ENCODE measurements at places on chromosomes 11 and 22. TPM values are rescaled to one million over a fixed set of nuclear protein-coding genes. Genes with fewer than 3 reads are reported as not detected.

UPB1 gene
- total RNA-seq, result 0.25 TPM

ANGPTL5 gene
- not detected for total RNA-seq

GAL3ST3 gene
- 0.20 TPM for total RNA-seq

CDC45 gene
- 1.3 TPM for total RNA-seq

PRR33 gene
- total RNA-seq, result not detected

RNF215 gene
- 8.9 TPM for total RNA-seq

RGL4 gene
- not detected for total RNA-seq

- H3K27me3 ChIP-seq, result no peaks in the 10 kb centered on the region
- DNase-seq, result peak; percentile 23
- H3K27ac ChIP-seq, result no peak within 1 kb of the TSS
- H3K4me1 ChIP-seq, result no peaks in the 10 kb centered on the region
- peak within 1 kb of the TSS; percentile 23 for H3K4me3 ChIP-seq
- H3K36me3 ChIP-seq, result no peaks in the 10 kb centered on the region
Measured at GRCh38 chr11:123195188-123196059, at the start of gene CLMP. Gene CLMP, minus strand, starts transcription at chr11:123195248. Its CDS starts 308 bp downstream, at chr11:123194940.

- no peak overlapping the region for H3K4me3 ChIP-seq
- H3K4me1 ChIP-seq, result no peaks in the 10 kb centered on the region
- no peak overlapping the region for H3K27ac ChIP-seq
- no peak for DNase-seq
- H3K36me3 ChIP-seq, result no peaks in the 10 kb centered on the region
Measured at GRCh38 chr22:37334859-37335805, 52.8 kb downstream of the CYTH4 start.

GRCh38 chr11:116226731-116227130 is 546.1 kb downstream of the BUD13 start:
- H3K4me3 ChIP-seq, result no peak overlapping the region
- H3K36me3 ChIP-seq, result no peaks in the 10 kb centered on the region
- H3K27ac ChIP-seq, result no peak overlapping the region
- no peaks in the 10 kb centered on the region for H3K27me3 ChIP-seq

- no peaks in the 10 kb centered on the region for H3K4me1 ChIP-seq
- DNase-seq, result peak; percentile 40
- H3K4me3 ChIP-seq, result no peak overlapping the region
- H3K36me3 ChIP-seq, result no peaks in the 10 kb centered on the region
- H3K27ac ChIP-seq, result no peak overlapping the region
Measured at GRCh38 chr22:37089434-37089833, 20.1 kb downstream of the TMPRSS6 start.

- H3K4me3 ChIP-seq, result no peak overlapping the region
- H3K27me3 ChIP-seq, result no peaks in the 10 kb centered on the region
- peak; percentile 76 for DNase-seq
- no peak overlapping the region for H3K27ac ChIP-seq
- no peaks in the 10 kb centered on the region for H3K36me3 ChIP-seq
- no peaks in the 10 kb centered on the region for H3K4me1 ChIP-seq
Measured at GRCh38 chr11:116276051-116277044, 496.4 kb downstream of the BUD13 start.

DNA sequence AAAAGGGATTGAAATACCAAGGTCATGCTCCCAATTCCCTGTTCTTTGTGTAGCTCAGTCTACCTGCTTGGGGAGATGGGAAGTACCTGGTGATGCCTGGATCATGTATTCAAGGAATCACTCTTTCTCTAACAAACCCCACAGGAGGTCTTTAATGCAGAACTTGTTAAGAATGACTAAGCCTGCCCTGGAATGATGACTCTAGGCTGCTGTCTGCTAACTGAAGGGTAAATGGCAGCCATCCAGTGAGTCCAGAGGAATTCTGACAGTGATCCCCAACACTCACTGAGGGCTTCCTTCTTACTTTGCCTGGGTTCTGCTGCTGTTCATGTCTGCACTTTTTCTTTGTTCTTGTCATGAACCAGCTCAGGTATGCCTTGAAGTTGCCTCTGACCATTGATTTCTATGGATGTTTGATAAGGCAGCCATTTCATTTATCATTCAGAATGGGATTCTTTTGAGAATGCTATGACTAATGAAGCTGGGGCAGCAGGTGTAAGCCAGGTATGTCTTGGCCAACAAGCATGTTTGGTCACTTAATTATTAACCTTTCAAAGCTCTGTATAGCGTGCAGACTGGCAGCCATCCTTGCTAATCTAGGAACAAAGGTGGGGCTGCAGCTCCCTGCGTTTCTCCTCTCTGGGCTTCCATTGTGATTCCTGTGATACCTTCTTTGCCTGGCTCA is 11.4 kb downstream of the PRSS23 start:
- H3K27me3 ChIP-seq, result no peaks in the 10 kb centered on the region
- H3K4me1 ChIP-seq, result peaks cover 7% of the 10 kb centered on the region
- H3K4me3 ChIP-seq, result no peak overlapping the region
- H3K27ac ChIP-seq, result no peak overlapping the region
- DNase-seq, result peak; percentile 35

DNA sequence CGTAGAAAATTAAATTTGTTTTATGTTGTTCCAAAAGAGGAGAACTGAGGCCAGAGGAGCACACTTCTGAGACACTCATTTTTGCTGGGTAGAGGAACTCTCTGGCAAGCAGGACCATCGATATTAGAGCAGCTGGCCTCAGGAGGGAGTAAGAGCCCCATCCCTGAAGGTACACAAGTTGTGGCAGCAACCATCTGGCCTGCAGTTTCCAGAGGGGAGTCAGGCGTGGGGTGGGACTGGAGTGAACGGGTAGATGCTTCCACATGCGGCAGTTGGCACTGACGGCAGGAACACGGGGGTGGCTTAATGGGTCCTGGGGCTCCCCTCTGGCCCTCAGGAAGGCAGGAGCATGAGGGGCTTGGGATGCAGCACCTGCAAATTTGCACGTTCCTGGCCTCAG is 13.2 kb upstream of the SSTR3 start:
- H3K4me1 ChIP-seq, result no peaks in the 10 kb centered on the region
- no peaks in the 10 kb centered on the region for H3K36me3 ChIP-seq
- no peak overlapping the region for H3K27ac ChIP-seq
- no peak overlapping the region for H3K4me3 ChIP-seq
- no peak for DNase-seq

DNA sequence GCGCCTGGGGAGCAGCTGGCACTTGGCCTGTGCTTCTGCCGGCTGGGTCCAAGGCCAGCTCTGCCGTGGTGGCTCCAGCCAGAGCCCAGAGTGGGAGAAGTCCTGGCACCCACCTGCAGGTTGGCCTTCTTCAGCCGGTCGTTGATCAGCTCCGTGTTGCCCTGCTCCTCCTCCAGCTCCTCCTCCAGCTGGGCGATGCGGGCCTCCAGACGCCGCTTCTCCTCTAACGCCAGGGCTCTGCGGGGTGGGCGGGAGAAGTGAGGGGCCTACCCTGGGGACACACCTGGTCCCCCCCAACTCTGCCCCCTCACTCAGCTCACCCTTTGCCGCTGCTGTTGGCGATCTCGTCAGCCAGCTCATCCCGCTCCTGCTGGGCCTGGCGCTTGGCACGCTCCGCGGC is 32.6 kb downstream of the APOL1 start:
- no peaks in the 10 kb centered on the region for H3K4me1 ChIP-seq
- DNase-seq, result no peak
- no peak overlapping the region for H3K4me3 ChIP-seq
- peaks cover 36% of the 10 kb centered on the region for H3K36me3 ChIP-seq
- H3K27ac ChIP-seq, result no peak overlapping the region

GRCh38 chr11:66868082-66868725 is 11.3 kb downstream of the LRFN4 start:
- no peak for DNase-seq
- H3K36me3 ChIP-seq, result no peaks in the 10 kb centered on the region
- H3K4me3 ChIP-seq, result no peak overlapping the region
- no peaks in the 10 kb centered on the region for H3K27me3 ChIP-seq

GRCh38 chr11:56849250-56849649 is 100.8 kb upstream of the OR9G4 start:
- no peaks in the 10 kb centered on the region for H3K4me1 ChIP-seq
- no peaks in the 10 kb centered on the region for H3K36me3 ChIP-seq
- no peak for DNase-seq
- no peak overlapping the region for H3K27ac ChIP-seq
- H3K27me3 ChIP-seq, result no peaks in the 10 kb centered on the region

- peaks cover 6% of the 10 kb centered on the region for H3K4me1 ChIP-seq
- DNase-seq, result no peak
- H3K36me3 ChIP-seq, result no peaks in the 10 kb centered on the region
- no peaks in the 10 kb centered on the region for H3K27me3 ChIP-seq
- H3K27ac ChIP-seq, result peak overlapping the region; percentile 42
- peak overlapping the region; percentile 97 for H3K4me3 ChIP-seq
Measured at GRCh38 chr22:20131859-20132685, 468 bp downstream of the ZDHHC8 start.

GRCh38 chr11:118313242-118313641 is 8.7 kb downstream of the CD3E start:
- no peaks in the 10 kb centered on the region for H3K36me3 ChIP-seq
- no peak overlapping the region for H3K4me3 ChIP-seq
- H3K27ac ChIP-seq, result no peak overlapping the region
- H3K27me3 ChIP-seq, result no peaks in the 10 kb centered on the region
- peaks cover 4% of the 10 kb centered on the region for H3K4me1 ChIP-seq

DNA sequence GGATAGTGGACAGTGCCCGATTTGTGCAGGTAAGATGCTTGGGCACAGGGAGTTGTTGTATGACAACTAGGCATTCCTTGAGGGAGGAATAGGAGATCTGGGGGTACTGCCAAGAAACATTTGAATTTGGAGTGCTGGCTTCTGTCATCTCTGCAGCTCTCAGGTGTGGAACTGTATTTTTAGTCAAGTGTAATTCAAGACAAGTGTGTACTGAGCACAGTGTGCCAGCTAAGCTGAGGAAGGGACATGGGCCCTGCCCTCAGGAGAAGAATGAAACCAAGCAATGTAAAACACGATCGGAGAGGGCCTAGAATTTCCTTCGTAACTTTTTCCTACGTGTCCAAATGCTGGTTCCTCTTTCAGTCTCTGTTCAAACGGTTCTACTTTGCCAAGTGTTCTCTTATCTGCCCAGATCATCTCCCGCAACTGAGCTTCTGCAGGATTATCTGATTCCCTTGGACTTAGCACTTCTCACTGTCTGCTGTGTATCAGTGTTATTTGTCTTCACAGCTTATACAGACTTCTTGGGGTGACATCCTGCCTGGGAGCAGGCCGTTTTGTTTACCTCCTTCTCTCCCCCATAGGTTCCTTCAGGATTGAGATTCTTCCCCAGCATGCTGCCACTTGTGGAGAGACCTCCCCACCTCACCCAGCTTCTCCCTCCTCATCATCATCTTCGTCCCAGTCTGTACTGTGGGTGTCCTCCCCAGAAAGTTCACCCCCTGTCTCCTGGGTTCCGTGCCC is 27.6 kb downstream of the ART5 start:
- no peaks in the 10 kb centered on the region for H3K36me3 ChIP-seq
- H3K4me3 ChIP-seq, result no peak overlapping the region
- DNase-seq, result no peak
- H3K27me3 ChIP-seq, result no peaks in the 10 kb centered on the region
- no peak overlapping the region for H3K27ac ChIP-seq

DNA sequence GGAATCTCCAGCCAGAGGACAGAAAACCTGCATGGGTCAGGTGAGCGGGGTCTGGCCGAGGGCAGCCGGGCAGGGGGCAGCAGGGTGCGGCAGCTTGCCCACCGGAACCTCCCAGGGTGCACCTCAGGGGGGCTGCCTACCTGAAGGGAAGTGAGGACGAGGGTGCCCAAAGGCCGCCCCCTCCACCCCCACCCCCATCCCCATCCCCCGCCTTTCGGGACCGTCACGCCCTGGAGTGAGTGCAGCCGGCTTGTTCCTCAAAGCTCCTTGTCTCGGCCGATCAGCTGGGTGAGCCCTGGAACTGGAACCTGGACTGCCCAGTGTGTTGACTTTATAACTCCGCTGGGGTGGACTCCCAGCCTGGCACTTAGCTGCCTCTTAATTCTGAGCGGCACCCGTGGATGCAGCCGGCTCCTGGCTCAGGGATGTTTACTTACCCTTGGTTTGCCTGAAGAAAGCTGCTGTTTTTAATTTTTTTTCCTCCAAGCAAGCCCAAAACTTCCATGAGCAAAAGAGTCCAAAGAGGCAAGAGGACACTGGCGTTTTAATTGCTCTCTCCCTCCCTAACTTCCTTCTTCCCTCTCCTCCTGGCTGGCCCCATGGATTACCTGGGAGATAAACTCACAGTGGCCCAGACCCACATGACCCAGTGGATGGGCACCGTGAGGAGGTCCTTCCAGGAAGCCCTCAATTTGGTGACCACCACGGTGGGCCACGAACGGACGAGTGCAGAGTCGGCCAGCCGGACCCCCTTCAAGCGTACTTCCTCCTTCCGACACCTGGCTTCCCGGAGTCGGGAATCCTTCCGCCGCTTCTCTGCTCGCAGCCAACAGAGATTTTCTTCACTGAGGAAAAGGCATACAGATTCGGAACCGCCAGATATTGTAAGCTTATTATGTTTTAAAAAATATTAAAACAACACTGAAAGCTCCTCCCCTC is 87.8 kb upstream of the CRYBB3 start:
- no peaks in the 10 kb centered on the region for H3K27me3 ChIP-seq
- H3K36me3 ChIP-seq, result no peaks in the 10 kb centered on the region
- H3K4me3 ChIP-seq, result peak overlapping the region; percentile 48
- peak; percentile 67 for DNase-seq
- H3K27ac ChIP-seq, result peak overlapping the region; percentile 85
- H3K4me1 ChIP-seq, result peaks cover 13% of the 10 kb centered on the region

DNA sequence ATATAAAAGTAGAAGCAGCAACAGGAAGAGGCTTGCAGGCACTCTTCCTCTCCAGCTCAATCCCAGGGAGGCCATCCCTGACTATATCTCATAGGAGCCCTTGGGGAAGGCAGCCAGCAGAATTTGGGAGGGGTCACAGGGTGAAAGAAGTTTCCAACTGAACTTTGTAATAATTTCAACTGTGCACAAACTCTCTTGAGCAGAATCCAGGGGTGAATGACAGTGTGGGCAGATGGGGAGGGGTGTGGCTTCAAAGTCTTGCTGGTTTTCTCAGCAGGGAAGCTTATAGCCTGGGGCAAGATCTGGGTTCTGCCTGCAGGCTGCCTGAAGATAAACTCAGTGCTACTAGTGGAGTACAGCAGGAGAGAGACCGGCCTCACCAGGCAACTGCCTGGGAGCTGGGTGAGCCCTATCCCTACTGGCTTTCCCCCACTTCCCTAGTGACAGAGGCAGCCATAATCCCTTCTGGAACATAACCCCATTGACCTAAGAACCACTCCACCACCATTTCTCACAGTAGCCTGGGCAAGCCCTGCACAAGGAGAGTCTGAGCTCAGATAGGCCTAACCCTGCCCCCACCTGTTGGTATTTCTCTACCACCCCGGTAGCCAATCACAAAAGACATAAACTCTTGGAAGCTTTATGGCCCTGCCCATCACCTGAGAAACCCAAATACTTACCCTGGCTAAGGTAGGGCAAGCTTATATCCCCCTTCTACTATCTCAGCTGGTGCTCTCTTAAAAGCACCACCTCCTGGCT is 17.8 kb upstream of the TTC12 start:
- no peak overlapping the region for H3K4me3 ChIP-seq
- H3K4me1 ChIP-seq, result no peaks in the 10 kb centered on the region
- DNase-seq, result no peak
- H3K36me3 ChIP-seq, result no peaks in the 10 kb centered on the region
- no peaks in the 10 kb centered on the region for H3K27me3 ChIP-seq
- no peak overlapping the region for H3K27ac ChIP-seq
